ENCODE measurements at places on chromosomes 5 and 9.

DNA sequence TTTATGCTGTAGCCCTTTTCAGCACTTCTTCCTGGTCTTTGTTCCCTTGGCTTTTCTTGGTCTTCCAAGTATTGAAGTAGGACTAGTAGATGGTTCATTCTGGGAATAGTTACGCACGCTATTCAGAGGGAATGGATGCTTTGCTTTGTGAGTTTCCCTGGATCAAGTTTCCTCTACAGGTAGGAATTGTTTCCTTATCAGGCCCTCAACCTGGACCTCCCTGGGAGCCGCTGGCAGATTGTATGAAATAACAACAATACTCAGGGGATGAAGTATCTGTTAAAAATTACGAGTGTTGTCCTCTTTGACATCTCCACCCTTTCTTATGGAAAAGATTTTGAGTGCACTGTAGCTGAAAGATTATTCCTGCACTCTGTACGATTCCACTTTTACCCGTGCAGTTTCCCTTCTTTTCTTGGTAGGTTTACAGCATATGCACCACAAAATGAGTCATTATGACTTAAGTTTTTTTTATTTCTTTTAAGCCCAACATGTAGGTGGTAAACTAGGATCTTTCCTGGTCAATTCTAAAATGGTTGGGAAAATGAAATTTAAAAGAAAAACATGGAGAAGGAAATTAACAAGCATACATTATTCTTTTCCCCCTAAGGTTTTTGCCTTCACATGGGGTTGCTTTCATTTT lies 57.9 kb downstream of the ARHGAP26 start:
- H3K36me3 ChIP-seq, result peaks cover 2% of the 10 kb centered on the region
- peaks cover 83% of the 10 kb centered on the region for H3K4me1 ChIP-seq
- H3K27ac ChIP-seq, result no peak overlapping the region
- no peaks in the 10 kb centered on the region for H3K27me3 ChIP-seq
- H3K4me3 ChIP-seq, result no peak overlapping the region
- no peak for DNase-seq

DNA sequence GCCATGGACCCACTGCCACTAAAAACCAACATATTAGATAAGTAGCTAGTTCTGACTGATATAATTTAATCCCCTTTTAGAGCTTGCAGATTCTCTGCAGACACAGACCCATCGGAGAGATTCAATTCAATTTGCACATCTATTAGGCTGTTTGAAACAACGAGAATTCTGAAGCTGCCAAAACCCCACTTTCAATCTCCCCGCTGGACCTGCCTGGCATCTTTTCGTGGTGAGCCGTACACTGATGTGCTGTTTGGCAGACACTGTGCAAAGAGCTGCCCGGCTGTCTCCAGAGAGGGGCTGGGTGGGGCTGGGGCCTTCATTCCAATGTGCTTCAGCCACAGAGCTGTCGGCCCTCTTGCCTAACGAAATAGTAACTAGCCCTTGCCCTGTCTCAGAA lies 42.1 kb upstream of the FAM240B start:
- no peaks in the 10 kb centered on the region for H3K36me3 ChIP-seq
- no peaks in the 10 kb centered on the region for H3K4me1 ChIP-seq
- no peak for DNase-seq
- H3K4me3 ChIP-seq, result no peak overlapping the region
- H3K27me3 ChIP-seq, result peaks cover 2% of the 10 kb centered on the region

GRCh38 chr5:144036476-144036875 lies 134.0 kb downstream of the YIPF5 start:
- no peaks in the 10 kb centered on the region for H3K36me3 ChIP-seq
- no peaks in the 10 kb centered on the region for H3K4me1 ChIP-seq
- H3K4me3 ChIP-seq, result no peak overlapping the region
- DNase-seq, result no peak
- H3K27ac ChIP-seq, result no peak overlapping the region

GRCh38 chr9:124077915-124078572 lies 66.5 kb downstream of the LHX2 start:
- no peaks in the 10 kb centered on the region for H3K36me3 ChIP-seq
- no peak overlapping the region for H3K4me3 ChIP-seq
- peaks cover 9% of the 10 kb centered on the region for H3K27me3 ChIP-seq
- no peak for DNase-seq
- H3K27ac ChIP-seq, result no peak overlapping the region
- no peaks in the 10 kb centered on the region for H3K4me1 ChIP-seq

GRCh38 chr9:69542058-69542457 lies 130.1 kb downstream of the APBA1 start:
- no peak for DNase-seq
- H3K4me1 ChIP-seq, result no peaks in the 10 kb centered on the region
- H3K27ac ChIP-seq, result no peak overlapping the region
- peaks cover under 1% of the 10 kb centered on the region for H3K27me3 ChIP-seq

- no peak for DNase-seq
- no peak overlapping the region for H3K4me3 ChIP-seq
- no peak overlapping the region for H3K27ac ChIP-seq
These were observed 53.9 kb upstream of the KCNN2 start for GRCh38 chr5:114308017-114308416.

- H3K4me3 ChIP-seq, result peak overlapping the region; percentile 89
- H3K27me3 ChIP-seq, result no peaks in the 10 kb centered on the region
- H3K36me3 ChIP-seq, result peaks cover 18% of the 10 kb centered on the region
- H3K4me1 ChIP-seq, result peaks cover 22% of the 10 kb centered on the region
- H3K27ac ChIP-seq, result peak overlapping the region; percentile 96
These were observed 9.0 kb upstream of the PHF2 start for GRCh38 chr9:93567271-93567959.

GRCh38 chr9:28025186-28025585 lies 451.9 kb upstream of the C9orf72 start:
- no peaks in the 10 kb centered on the region for H3K27me3 ChIP-seq
- H3K36me3 ChIP-seq, result no peaks in the 10 kb centered on the region
- H3K4me3 ChIP-seq, result no peak overlapping the region
- DNase-seq, result no peak
- no peak overlapping the region for H3K27ac ChIP-seq

DNA sequence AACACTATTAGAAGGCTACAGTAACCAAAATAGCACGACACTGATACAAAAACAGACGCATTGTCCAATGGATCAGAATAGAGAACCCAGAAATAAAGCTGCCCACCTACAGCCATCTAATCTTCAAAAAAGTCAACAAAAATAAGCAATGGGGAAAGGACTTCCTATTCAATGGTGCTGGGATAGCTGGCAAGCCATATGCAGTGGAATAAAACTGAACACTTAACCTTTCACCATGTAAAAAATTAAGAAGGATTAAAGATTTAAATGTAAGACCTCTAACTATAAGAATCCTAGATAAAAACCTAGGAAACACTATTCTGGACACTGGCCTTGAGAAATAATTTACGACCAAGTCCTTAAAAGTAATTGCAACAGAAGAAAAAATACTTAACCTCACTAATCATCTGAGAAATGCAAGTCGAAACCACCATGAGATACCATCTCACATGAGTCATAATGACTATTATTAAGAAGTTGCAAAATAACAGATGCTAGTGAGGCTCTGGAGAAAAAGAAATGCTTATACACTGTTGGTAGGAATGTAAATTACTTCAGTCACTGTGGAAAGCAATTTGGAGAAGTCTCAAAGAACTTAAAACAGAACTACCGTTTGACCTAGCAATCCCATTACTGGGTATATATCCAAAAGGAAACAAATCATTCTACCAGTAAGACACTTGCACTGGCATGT lies 203.3 kb upstream of the CDH9 start:
- H3K27ac ChIP-seq, result no peak overlapping the region
- H3K36me3 ChIP-seq, result no peaks in the 10 kb centered on the region
- no peaks in the 10 kb centered on the region for H3K27me3 ChIP-seq
- no peak for DNase-seq

DNA sequence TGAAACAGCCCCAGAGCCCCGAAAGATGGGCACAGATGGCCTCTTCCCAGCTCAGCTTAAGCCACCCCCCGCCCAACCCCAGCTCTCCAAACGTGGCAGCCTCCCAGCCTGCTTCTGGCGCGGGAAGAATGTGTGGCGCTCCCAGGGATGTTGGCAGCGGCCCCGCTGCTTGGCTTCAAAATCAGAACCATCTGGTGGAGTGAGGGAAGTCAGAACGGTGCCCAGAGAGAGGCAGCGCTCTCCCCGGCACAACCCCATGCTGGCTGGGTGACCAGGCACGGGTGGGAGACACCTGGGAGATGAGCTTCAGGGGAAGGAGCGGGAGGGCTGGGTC lies 72.7 kb upstream of the ORM1 start:
- no peak overlapping the region for H3K4me3 ChIP-seq
- no peaks in the 10 kb centered on the region for H3K4me1 ChIP-seq
- no peaks in the 10 kb centered on the region for H3K27me3 ChIP-seq
- H3K36me3 ChIP-seq, result no peaks in the 10 kb centered on the region
- no peak overlapping the region for H3K27ac ChIP-seq

- H3K36me3 ChIP-seq, result no peaks in the 10 kb centered on the region
- H3K4me1 ChIP-seq, result no peaks in the 10 kb centered on the region
- DNase-seq, result no peak
- peaks cover 5% of the 10 kb centered on the region for H3K27me3 ChIP-seq
- no peak overlapping the region for H3K27ac ChIP-seq
These were observed 7.3 kb upstream of the MAN2A1 start for GRCh38 chr5:109682383-109682782.

DNA sequence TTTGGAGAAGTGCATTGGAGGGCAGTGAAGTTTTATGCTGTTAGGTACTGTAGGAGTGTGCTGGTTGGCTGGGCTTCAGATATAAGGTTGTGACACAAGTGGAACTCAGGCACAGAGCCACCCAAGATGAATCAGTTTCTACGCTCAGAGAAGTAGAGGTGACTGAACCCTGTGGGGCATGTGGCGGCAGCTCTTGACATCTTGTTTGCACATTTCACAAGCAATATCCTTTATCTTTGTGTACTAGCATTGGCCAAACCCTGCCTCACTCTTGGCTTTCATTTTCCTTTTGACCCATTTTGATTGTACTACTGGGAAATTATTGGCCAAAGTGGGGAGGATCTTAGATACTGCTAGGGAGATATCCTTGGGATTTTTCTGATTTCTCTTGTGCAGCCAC lies 110.0 kb downstream of the PSAT1 start:
- DNase-seq, result no peak
- H3K36me3 ChIP-seq, result no peaks in the 10 kb centered on the region
- H3K4me3 ChIP-seq, result no peak overlapping the region
- no peaks in the 10 kb centered on the region for H3K4me1 ChIP-seq
- peaks cover 2% of the 10 kb centered on the region for H3K27me3 ChIP-seq

GRCh38 chr5:13316176-13316575 lies 628.3 kb downstream of the DNAH5 start:
- DNase-seq, result no peak
- no peaks in the 10 kb centered on the region for H3K27me3 ChIP-seq
- H3K27ac ChIP-seq, result no peak overlapping the region
- H3K36me3 ChIP-seq, result no peaks in the 10 kb centered on the region
- H3K4me1 ChIP-seq, result no peaks in the 10 kb centered on the region

GRCh38 chr5:172868924-172869591 lies 35.0 kb downstream of the ERGIC1 start:
- H3K27ac ChIP-seq, result no peak overlapping the region
- peaks cover 28% of the 10 kb centered on the region for H3K4me1 ChIP-seq
- DNase-seq, result peak; percentile 26
- H3K36me3 ChIP-seq, result no peaks in the 10 kb centered on the region
- no peaks in the 10 kb centered on the region for H3K27me3 ChIP-seq
- H3K4me3 ChIP-seq, result no peak overlapping the region

GRCh38 chr9:136657974-136658848 lies 4.5 kb upstream of the EGFL7 start:
- H3K4me3 ChIP-seq, result no peak overlapping the region
- no peak for DNase-seq
- H3K36me3 ChIP-seq, result no peaks in the 10 kb centered on the region

GRCh38 chr9:134059188-134059641 lies 8.6 kb downstream of the BRD3 start:
- no peak for DNase-seq
- no peak overlapping the region for H3K4me3 ChIP-seq
- peaks cover 50% of the 10 kb centered on the region for H3K4me1 ChIP-seq
- H3K27me3 ChIP-seq, result no peaks in the 10 kb centered on the region

- peaks cover 66% of the 10 kb centered on the region for H3K4me1 ChIP-seq
- no peaks in the 10 kb centered on the region for H3K27me3 ChIP-seq
- H3K36me3 ChIP-seq, result peaks cover 7% of the 10 kb centered on the region
- no peak for DNase-seq
- H3K4me3 ChIP-seq, result no peak overlapping the region
These were observed 48.9 kb downstream of the GNAQ start for GRCh38 chr9:77982581-77983319.

GRCh38 chr9:130351343-130351742 lies 85.8 kb downstream of the HMCN2 start:
- H3K27me3 ChIP-seq, result no peaks in the 10 kb centered on the region
- no peak overlapping the region for H3K27ac ChIP-seq
- DNase-seq, result no peak
- no peaks in the 10 kb centered on the region for H3K36me3 ChIP-seq
- no peaks in the 10 kb centered on the region for H3K4me1 ChIP-seq

DNA sequence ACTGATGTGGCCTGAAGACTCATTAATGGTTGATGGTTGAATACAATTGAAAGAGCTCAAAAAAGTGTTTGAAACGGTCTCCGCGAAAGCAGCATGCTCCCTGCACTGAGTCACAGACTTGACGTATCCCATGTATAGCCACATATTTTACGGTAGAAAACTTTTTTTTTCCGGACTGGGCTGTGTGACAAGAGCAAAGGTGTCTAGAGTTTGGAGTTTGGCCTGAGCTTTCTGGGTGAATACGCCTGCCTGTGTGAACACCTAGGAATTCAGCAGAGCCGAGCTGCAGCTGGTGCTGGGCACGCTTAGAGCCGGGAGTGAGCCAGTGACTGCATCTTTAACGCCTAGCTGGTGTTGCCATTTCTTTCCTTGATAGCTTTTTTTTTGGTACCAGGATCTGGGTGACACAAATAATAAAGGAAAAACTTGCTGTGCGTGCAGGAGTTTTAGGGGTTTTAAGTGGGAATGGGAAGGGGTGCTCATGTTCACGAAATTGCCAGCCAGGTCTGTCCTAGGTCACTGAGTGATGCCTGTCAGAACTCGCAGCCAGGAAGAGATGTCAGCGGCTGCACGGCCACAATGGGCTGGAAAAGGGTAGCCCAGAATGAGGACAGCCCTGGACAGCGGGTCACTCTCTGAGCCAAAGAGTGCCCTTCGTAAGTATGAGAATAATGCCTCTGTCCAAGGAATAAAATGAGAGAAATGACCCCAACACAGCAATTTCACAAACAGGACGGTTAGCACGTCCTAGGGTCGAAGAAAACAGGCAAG lies 51.7 kb downstream of the PSMB7 start:
- DNase-seq, result no peak
- no peaks in the 10 kb centered on the region for H3K27me3 ChIP-seq
- peaks cover 4% of the 10 kb centered on the region for H3K36me3 ChIP-seq
- no peak overlapping the region for H3K4me3 ChIP-seq

GRCh38 chr5:65185468-65185867 lies 296.3 kb downstream of the ADAMTS6 start:
- H3K36me3 ChIP-seq, result no peaks in the 10 kb centered on the region
- no peaks in the 10 kb centered on the region for H3K27me3 ChIP-seq
- no peak overlapping the region for H3K27ac ChIP-seq
- no peak for DNase-seq
- peaks cover 13% of the 10 kb centered on the region for H3K4me1 ChIP-seq
- no peak overlapping the region for H3K4me3 ChIP-seq

All from activated CD8-positive, alpha-beta T cell treated with anti-CD3 and anti-CD28 coated beads for 36 hours (primary cell).